CD4-positive, alpha-beta T cell treated with Interleukin-4 for 1 hour (primary cell): ENCODE measurements at places on chromosomes 7 and 10.

- peak; percentile 51 for DNase-seq
These were observed 34.0 kb downstream of the DNAJB12 start for GRCh38 chr10:72320676-72321247.

DNA sequence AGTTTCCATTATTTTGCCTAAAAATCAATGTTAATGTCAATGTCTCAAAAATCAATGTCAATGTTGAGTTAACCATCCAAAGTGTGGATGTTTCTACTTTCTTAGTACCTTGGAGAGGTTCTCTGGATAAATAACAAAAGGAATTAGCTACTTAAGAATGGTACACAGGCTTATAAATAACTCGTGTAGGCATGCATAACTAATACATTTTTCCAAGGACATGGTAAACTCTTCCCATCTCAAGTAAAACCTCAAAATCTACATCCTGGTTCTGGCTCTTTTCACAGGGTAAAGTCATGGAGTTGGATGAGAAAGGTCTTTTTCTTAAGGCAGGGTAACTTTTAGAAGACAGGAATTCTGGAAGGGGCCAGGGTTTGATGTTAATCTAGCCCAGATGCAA is 59.9 kb downstream of the CAV1 start:
- no peak for DNase-seq

GRCh38 chr10:88117869-88118632 is 254.6 kb downstream of the PTEN start:
- peak; percentile 28 for DNase-seq

DNA sequence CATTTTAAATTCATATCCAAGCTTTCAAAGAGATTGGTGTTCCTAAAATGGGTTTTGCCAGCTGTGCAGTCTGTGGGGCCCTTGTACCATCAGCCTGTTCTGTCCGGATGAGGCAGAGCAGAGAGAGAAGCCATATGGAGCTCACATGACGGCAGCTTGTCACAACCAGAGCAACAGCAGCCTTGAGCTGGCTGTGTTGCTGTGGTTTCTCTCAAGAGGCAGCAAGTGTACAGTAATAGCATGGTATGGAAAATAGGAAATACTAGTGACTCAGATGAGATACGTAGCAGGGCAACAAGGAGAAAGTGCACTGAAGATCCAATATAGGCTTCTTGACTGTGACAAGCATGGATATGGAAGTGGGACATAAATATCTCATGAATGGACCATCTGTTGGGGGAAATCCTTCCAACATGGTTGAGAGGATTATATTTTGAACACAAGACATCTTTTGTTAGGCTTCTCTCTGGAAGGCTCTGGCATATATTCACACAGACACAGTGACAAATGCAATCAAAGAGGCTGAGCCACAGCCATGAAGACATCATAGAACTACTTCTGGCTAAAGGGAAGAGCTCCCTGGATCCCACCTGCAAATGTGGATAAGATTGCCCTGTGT is 251.0 kb upstream of the TAC1 start:
- no peak for DNase-seq

DNA sequence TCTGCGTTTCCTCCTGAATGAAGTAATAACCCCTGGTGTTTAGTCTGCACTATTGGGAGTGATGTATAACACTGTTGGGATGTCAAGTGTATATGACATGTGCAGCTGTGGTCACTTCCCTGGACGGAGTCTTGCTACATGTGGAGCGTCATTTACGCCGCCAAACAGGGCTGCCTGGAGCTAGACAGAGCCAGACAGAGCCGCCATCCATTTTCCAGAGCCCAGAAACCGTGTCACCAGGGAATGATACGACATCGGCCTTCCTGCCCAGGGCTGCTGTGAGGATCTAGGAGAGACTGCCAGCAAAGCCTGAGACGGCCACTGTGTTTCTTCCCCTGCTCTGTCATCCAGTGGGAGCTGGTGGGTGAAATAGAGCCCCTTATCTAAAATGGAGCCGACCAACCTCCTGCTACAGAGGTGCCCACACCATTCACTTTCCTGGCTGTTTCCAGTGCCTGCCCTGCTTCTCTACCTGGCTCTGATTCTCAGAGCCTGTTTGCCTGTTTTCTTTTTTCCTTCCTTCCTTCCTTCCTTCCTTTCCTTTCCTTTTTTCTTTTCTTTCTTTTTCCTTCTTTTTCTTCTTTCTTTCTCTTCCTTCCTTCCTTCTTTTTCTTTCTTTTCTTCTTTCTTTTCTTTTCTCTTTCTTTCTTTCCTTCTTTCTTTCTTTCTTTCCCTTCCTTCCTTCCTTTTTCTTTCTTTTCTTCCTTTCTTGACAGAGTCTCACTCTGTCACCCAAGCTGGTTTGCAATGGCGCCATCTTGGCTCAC is 13.3 kb upstream of the FGFR2 start:
- DNase-seq, result no peak

GRCh38 chr10:129531969-129532660 is 65.1 kb downstream of the MGMT start:
- no peak for DNase-seq

GRCh38 chr7:149456506-149457421 is 4.1 kb downstream of the ZNF777 start:
- DNase-seq, result no peak

- no peak for DNase-seq
These were observed 32.6 kb downstream of the PRLHR start for GRCh38 chr10:118562851-118563250.

GRCh38 chr7:52705768-52706167 is 329.7 kb upstream of the POM121L12 start:
- DNase-seq, result no peak

GRCh38 chr10:21022821-21023220 is 125.7 kb upstream of the NEBL start:
- no peak for DNase-seq

- DNase-seq, result no peak
These were observed 107.2 kb upstream of the LYZL2 start for GRCh38 chr10:30736685-30737232.

DNA sequence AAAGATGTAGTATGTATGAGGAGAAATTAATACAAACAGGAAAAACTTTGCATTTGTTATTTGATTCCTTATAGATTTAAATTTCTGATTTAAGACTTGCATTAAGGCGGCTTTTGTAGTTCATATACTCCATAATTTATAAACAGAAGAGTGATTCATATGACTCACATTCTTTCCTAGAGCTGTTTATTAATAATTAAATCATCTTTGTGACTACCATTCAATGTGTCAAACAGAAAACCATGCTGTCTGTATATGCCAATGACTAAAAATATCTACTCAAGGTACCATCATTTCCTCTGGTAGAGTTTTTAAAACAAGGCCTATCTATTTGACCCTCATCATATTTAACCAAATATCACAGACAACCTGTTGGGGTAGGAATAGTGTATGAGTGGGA is 501.7 kb downstream of the PARD3 start:
- no peak for DNase-seq

- no peak for DNase-seq
These were observed 317.3 kb downstream of the PRPF18 start for GRCh38 chr10:13904064-13904463.

DNA sequence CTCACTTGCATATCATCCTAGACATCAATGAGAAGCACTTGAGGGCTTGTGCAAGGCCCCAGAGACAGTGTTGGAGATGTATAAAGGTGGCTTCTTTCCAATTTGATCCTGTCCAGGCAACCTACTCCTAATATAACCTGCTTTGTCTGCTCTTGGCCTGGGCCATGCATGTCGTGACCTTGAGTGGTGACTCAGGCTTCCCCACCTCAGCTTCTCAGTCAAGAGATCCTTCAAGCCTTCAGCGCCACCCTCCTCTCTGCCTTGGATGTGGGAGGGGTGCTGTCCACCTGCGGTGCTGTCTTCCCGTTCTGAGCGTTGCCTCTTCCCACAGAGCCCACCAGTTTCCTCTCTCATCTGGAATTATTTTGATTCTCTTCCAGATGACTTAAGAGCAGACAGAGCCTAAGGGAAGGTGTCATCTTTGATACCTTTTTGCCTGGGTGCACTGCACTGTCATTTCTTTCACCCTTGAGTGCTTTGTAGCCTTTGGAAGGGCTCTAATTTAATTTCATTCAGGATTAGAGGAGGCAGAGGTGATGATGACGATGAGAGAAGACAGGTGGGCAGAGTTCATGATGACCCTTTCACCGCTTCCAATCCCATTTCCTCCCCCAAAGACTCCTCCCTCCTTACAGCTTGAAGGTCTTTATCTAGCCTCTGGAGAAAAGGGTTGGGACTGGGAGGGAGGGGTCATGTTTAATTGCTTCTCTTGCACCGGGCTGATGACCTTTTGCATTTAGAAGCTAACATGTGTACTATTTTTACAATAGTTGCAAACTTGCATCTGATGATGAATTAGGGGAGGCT is 6.9 kb downstream of the LSMEM1 start:
- no peak for DNase-seq

GRCh38 chr10:97858001-97858439 is 8.4 kb downstream of the GOLGA7B start:
- DNase-seq, result peak; percentile 19

DNA sequence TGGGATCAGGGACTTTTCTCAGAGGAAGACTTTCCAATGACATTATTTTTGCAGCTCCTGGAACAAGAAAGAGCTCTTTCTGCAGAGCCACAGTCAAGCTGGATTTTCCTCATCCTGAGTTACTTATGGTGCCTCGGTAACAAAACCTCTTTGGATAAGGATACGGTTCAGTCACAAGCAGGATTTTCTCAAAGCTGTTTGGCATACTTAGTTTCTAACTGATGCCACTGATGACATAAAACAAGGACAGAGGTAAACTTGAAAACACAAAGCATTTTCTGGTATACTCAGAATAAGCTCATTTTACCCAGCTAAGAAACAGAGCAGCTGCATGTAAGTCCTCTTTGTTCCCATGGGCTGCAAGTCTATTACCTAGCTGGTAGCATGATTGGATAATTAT is 340.9 kb upstream of the MEOX2 start:
- no peak for DNase-seq

GRCh38 chr7:121561717-121562116 is 165.6 kb upstream of the FAM3C start:
- no peak for DNase-seq

- DNase-seq, result no peak
These were observed 498.3 kb downstream of the SORCS3 start for GRCh38 chr10:105139363-105139896.

DNA sequence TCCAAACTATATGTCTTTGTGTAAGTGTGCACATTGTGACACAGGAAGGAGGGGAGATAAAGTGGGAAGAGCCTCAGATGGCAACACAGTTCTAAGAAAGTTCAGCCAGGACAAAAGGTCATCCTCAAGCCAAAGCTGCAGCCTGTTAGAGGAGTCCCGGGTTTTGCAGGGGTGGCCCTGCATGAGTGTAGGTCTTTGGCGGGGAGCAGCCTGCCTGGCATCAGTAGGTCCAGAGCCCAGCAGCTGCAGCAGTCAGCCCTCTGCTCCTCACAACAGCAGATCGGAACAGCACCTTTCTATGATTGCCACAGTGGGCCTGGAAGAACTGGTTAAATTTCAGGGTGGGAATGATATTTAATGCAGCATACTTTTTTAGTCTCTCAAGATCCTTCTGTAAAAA is 13.5 kb upstream of the VDAC2 start:
- no peak for DNase-seq

DNA sequence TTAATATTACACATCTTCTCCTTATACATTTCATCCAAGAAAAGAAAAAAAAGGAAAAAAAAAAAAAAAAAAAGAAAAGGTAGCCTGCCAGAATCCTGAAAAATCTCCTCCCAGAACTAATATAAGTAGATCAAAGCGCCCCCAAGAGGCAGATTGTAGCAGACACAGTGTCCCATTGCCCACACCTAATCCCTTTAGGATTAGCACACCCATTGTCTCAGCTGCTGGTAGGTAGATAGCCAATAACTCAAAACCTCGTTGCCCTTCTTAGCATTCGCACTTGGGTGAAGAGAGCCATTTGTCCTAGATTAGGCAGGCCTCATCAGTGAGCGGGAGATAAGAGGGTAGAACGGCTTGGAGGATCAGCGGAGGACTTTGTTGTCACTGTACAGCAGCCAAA is 100.2 kb upstream of the SORCS1 start:
- DNase-seq, result no peak

GRCh38 chr10:131093795-131094366 is 217.6 kb downstream of the TCERG1L start:
- no peak for DNase-seq

GRCh38 chr10:69382382-69383117 is 34.2 kb downstream of the TACR2 start:
- DNase-seq, result no peak

GRCh38 chr10:60351191-60351853 is 38.4 kb downstream of the ANK3 start:
- no peak for DNase-seq

DNA sequence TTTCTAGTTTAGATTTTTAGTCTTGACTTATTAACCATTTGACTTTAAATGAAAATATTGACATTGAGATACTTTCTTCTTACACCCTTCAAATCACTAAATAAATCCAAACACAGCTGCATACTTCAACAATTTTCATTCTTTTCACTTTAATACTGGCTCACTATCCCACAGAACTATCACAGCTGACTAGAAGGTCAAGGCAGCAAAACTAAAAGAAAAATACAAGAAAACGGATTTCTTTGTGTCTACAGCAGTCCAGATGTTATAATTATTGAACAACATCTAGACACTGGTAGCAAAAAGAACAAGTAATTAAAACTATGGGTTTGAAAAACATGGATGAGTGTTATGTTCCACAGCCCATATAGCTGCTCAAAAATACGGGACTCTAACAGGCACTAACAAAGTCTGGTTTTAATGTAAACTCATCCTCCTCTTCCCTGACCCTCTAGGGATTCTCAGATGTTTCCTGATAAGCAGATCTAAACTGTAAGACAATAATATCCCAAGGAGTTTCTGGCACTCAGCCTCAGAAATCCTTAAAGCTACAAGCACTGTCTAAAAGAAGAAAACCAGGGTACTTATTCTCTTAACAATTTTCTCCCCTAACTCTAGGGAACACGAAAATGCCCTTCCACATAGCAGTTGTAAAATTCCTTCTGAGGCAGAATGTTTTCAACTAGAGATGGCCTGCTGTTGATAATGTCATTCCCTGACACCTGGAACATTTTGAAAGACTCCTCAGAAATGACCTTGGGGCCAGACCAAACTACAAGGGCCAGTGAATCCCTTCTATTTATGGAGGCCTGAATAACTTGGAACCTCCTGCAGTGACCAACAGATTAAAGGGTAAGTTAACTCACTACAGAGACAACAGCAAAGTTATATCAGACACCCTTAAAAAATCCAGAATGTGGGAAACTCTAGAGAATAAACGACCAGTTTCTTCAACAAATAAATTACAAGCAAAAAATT is 12.8 kb downstream of the DNMBP start:
- no peak for DNase-seq

- no peak for DNase-seq
These were observed 80.5 kb downstream of the MET start for GRCh38 chr7:116752305-116753074.
